ENCODE measurements at places on chromosomes 12 and 14.
A peak's percentile ranks its signal among the peaks of the same experiment; 100 is the strongest.

DNA sequence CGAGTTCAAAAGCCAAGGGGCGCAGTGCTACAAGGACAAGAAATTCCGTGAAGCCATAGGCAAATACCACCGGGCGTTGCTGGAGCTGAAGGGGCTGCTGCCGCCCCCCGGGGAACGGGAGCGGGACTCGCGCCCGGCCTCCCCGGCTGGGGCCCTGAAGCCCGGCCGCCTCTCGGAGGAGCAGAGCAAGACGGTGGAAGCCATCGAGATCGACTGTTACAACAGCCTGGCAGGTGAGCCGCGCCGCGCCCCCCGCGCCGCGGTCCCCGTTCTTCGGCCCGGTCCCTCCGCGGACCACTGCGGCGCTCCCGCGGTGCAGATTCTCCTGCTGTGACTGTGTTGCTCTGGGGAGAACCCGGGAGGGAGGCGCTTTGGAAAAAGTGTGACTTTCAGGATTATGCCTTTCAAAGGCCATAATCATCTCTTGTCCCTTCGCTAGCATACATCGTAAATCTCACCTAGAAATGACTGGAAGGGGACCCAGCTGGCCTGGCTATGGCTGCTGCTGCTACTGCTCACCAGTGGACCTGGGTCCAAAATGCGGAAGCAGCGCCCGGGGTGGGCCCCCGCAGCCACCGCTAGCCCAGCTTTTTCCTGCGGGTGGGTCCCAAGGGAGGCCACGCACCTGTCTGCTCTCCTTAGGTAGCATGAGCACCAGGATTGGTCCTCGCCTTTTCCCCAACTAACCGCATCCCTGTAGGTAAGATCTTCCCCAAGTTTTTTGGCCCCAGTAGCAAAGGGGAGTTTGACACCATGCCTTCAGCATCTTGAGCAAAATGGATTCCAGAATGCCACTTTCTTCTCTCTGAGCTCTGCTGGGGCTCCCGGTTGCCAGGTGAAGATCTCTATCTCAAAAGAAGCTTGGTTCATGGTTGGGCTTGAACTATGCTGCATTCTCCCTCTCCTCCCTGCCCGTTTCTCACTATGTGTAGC, 853 bp downstream of the TTC9 start:
- no peak for DNase-seq

- peak; percentile 45 for DNase-seq
Measured at GRCh38 chr12:105993766-105994555, 144.8 kb downstream of the NUAK1 start.

- no peak for DNase-seq
Measured at GRCh38 chr12:98909746-98910145, 264.7 kb downstream of the APAF1 start.

- no peak for DNase-seq
Measured at GRCh38 chr14:60087668-60088067, 4.1 kb upstream of the PCNX4 start.

All from fibroblast of skin of right quadriceps (primary cell).